ENCODE measurements at places on chromosomes 5 and 9.

DNA sequence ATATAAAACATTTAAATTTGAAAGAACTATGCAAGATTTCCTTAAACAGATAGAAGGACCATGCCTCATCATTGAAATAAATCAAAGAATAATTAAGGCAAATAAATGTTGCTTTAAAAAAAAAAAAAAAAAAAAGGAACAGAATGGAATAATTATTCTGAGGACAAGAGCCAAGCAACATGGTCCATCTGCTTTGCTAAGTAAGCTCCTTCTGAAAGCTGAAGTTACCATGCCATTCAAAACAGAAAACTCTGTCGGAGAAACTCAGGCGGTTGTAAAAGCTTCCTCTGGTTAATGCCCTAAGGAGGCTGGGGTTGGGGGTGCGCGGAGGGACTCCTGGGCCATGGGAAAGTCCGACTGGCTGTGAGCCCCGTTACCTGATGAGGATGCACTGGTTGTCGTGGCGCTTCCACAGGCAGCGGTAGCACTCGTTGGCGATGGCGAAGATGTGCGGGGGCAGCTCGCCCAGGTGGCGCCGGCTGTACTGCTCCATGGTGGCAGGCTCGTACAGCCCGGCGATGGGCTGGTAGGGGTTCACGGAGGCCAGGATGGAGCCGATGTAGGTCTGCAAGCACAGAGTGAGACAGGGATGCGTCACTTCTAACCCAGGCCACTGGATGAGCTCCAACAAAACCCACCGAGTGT, 141.7 kb downstream of the MYO10 start:
- DNase-seq, result no peak

- no peak for DNase-seq
Measured at GRCh38 chr5:167987490-167988280, 303.8 kb upstream of the WWC1 start.

DNA sequence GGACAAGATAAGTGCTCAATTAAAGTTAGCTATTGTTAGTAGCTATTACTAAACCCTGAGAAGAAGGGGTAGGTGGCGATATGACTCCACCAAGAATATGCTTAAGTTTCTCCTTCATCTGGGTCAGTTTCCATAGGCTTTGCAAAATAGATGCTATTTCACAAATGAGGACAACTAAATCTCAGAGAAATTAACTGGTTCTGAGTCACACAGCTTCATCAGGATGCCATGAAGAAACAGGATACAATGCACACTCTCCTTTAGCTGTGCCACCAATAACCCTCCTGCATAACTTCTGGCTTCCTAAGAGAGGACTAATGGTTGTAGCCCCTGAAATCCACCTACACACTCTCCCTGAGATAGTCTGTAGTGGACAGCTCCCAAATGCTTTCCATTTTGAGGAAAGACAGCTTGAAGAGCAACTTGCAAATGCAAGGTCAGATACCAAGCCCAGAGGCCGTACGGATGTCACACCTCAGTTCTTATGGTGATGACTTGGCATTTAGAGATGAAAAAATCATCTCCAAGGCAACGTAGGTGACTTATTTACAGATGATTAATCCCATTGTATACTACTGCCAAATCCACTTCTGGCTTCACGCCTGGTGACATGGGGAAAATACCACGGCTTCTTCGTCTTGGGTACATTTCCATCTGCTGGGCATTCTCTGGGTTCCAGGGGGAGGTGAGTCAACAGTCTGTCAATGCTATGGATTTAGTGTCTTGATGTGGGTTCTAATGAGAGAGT, 251.4 kb upstream of the IL12B start:
- no peak for DNase-seq

GRCh38 chr5:145293716-145294115, 541.4 kb downstream of the PRELID2 start:
- DNase-seq, result no peak

- no peak for DNase-seq
Measured at GRCh38 chr5:45093377-45093776, 284.6 kb downstream of the MRPS30 start.

DNA sequence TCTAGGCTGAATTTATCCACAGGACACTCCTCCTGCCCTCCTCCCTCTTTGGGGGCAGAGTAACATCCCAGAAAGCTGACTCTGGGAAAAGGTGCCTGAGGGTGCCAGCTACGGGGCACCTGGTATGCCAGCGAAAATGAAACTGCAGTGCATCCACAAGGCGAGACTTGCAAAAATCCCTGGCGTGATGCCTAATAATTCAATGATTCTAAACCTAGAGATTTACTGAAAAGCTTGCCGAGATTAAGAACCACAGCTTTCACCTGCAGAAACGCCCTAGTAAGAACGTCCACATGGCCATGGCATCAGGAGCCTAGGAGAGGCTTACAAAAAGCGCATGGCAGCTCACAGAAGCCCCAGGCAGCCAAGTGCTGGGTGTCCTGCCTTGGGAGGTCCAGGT, 20.9 kb downstream of the CCNJL start:
- no peak for DNase-seq

DNA sequence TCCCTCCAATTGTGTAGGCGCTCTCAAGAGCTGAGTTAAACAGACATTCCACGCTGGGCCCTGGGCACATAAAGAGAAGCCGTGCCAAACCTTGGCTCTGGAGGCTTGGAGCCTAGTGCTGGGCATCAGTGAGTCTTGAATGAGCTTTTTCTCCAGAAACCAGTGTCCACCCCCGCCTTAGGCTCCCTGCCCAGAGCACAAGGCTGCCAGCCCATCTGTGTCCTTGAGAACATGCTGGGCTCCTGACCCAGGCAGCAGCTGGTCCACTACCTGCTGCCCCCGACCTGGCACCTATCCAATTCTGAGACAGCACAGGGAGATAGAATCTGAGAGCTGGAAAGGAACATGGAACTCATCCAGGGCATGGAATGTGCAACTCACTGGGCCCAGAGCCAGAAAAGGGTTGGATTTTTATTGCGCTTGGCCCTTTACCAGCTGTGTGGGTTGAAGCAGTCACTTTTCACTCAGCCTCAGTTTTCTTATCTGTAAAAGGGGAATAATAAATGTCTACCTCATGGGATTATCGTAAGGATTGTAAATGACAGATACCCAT, 92.4 kb upstream of the CPLX2 start:
- no peak for DNase-seq

- no peak for DNase-seq
Measured at GRCh38 chr5:35274839-35275509, 44.7 kb upstream of the PRLR start.

- no peak for DNase-seq
Measured at GRCh38 chr5:150335778-150336177, 21.7 kb upstream of the TCOF1 start.

- DNase-seq, result no peak
Measured at GRCh38 chr9:134339183-134339806, 13.0 kb downstream of the RXRA start.

DNA sequence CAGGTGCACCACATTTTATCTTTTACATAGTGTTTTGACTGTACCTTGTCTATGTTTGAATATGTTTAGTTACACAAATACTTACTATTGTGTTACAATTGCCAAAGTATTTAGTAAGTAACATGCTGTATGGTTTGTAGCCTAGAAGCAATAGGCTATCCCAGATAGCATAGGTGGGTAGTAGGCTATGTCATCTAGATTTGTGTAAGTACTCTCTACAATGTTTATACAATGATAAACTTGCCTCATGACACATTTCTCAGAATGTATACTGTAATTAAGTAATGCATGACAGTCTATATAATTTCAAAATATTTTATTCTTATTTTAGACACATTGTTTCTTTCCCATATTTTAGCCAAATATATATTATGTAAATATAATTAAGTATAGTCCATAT, 836.8 kb upstream of the CDH9 start:
- no peak for DNase-seq

DNA sequence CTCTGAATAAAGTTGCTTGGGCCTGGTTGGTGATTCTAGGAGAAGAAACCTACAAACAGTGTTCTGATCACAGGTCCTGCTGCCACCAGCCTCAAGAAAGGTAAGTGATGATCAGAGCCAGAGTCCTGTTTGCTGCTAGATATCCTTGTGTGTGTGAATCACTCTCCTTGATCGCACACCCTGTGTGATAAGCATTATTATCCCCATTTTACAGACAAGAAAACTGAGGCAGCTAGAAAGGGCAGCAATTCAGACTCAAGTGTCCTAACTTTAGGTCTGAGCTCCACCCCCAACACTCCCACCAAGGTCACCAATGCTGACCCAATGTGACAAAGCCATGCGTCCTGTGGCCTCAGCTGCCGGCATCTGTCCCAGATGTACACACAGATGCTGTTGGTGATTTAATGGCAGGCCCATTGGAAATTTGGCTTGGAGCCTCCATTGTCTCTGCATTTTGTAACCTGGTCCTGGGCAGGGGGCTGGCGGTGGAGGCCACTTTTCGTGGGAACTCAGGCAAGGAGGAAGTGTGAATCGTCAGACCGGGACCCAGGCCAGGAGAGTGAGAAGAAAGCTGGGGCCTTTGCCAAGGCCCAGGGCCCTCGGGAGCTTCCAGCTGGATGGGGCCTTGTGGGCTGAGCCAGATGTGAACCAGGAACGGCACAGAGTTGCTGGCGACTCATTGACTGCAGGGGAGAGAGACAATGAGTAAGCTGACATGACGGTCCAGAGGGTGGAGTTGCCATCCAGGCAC, 29.8 kb upstream of the GGTA1 start:
- DNase-seq, result peak; percentile 56

GRCh38 chr5:80368661-80369480, 39.0 kb upstream of the ZFYVE16 start:
- DNase-seq, result no peak

GRCh38 chr5:96687812-96688453, 25.8 kb downstream of the CAST start:
- no peak for DNase-seq

DNA sequence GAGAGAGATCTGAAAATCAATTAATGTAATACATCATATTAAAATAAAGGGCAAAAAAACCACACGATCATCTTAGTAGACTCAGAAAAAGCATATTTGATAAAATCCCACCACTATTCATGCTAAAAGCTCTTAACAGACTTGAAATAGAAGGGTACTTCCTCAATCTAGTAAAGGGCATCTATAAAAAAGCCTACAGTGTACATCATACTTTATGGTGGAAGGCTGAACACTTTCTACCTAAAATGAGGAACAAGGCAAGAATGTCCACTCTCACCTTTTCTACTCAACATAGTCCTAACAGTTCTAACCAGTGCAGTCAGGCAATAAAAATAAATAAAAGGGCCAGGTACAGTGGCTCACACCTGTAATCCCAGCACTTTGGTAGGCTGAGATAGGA, 38.9 kb downstream of the POLK start:
- no peak for DNase-seq

DNA sequence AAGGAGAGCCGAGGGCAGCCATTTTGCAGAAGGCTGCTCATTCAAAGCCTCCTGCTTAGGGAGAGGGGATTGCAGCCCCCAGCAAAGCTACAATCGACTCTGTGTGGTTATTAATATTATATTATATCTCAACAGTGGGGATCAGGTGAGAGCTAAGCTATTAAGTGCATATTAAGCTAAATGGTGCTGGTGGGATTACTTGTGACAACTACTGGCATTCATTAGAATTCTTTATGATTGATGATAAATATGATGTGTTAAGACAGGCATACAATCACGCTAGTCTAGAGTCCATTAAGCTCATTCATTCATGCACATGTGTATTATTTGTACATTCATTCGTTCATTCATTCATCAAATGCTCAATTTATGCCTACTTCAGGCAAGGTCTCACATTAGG, 23.0 kb downstream of the COL15A1 start:
- DNase-seq, result no peak

DNA sequence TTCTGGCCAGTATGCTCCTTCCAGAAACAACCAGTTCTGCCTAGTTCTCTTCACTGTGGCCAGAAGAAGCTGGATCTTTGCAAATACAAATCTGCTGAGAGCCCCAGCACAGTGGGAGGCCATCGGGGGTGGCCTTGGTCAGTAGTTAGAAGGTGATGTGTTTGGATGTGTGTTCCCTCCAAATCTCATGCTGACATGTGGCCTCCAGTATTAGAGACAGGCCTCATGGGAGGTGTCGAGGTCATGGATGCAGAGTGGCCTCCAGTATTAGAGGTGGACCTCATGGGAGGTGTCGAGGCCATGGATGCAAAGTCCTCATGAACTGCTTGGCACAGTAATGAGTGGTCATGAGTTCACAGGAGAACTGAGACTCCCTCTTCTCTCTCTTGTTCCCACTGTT, 7.6 kb upstream of the IRX2 start:
- DNase-seq, result no peak

- DNase-seq, result no peak
Measured at GRCh38 chr9:30235068-30235467, 2149.4 kb upstream of the ACO1 start.

DNA sequence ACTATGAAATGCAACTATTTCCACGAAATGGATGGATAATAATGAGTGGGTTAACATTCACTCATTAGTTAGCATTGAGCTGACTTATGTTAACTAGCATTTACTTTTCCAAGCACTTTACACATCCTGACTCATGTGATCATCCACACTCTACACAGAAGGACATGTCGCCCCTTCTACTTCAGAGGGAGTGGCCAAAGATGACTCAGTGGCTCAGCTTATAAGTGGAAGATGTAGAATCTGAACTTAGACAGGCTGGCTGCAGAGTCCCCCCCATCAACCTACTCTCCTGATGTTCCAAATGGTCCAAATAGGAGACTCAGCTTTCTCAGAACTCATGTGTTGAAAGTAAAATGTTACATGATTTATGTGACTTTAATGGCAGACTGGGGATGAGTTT, 146.0 kb downstream of the ADCY2 start:
- no peak for DNase-seq

- DNase-seq, result no peak
Measured at GRCh38 chr9:135655317-135655716, 7.8 kb upstream of the LCN9 start.

- DNase-seq, result no peak
Measured at GRCh38 chr9:130466537-130467217, 21.9 kb downstream of the ASS1 start.

- DNase-seq, result no peak
Measured at GRCh38 chr9:87729246-87729645, 3.3 kb downstream of the CTSL start.

GRCh38 chr5:71891856-71892255, 172.8 kb downstream of the CARTPT start:
- DNase-seq, result no peak

DNA sequence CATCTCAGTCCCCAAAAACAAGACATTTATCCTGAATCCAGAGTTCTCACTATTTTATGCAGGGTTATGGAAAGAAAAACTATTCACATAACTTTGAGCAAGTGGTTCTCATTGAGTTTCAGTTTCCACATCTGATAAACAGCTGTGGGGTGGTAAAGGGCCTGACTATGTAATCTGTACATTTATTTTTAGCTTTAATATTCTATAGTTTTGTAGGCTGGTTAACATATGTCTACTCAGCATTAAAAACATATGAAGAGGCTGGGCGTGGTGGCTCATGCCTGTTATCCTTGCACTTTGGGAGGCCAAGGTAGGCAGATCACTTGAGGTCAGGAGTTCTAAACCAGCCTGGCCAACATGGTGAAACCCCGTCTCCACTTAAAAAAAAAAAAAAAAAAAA, 301.5 kb upstream of the CCNG1 start:
- no peak for DNase-seq

GRCh38 chr9:136014924-136015633, 53.9 kb upstream of the UBAC1 start:
- no peak for DNase-seq
